ENCODE measurements at places on chromosomes 7 and 10.
A peak's percentile ranks its signal among the peaks of the same experiment; 100 is the strongest.

DNA sequence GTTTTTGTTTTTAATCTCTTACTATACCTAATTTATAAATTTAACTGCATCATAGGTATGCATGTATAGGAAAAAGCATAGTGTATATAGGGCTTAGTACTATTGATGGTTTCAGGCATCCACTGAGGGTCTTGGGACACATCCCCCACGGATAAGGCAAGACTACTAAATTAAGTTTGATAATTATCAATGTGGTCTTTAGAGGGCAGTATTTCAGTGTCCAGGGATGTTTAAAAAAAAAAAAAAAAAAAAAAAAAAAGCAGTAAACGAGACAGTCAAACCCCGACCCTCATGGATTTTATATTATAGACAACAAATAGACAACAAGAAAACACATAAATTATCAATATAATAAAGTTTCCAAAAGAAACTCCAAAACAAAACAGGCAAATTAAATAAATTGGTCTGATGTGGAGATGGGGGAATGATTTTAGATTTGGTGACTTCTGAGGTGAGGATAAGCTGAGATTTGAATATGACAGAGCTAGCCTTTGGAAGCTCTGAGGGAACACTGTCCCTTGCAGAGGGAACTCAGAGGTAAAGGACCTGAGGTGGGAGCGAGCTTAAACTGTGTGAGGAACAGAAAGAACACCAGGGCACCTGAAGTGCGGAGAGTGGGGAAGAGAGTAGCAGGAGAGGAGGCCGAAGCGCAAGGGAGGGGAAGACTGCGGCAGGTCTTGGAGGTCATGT, 14.8 kb downstream of the ACSM6 start:
- DNase-seq = peak; percentile 29

GRCh38 chr7:98526059-98526458, 91.0 kb upstream of the NPTX2 start:
- no peak for DNase-seq

- no peak for DNase-seq
These were observed 605.8 kb upstream of the MGMT start for GRCh38 chr10:128861018-128861901.

- DNase-seq = peak; percentile 82
These were observed 273.7 kb upstream of the KLF14 start for GRCh38 chr7:131007439-131008330.

DNA sequence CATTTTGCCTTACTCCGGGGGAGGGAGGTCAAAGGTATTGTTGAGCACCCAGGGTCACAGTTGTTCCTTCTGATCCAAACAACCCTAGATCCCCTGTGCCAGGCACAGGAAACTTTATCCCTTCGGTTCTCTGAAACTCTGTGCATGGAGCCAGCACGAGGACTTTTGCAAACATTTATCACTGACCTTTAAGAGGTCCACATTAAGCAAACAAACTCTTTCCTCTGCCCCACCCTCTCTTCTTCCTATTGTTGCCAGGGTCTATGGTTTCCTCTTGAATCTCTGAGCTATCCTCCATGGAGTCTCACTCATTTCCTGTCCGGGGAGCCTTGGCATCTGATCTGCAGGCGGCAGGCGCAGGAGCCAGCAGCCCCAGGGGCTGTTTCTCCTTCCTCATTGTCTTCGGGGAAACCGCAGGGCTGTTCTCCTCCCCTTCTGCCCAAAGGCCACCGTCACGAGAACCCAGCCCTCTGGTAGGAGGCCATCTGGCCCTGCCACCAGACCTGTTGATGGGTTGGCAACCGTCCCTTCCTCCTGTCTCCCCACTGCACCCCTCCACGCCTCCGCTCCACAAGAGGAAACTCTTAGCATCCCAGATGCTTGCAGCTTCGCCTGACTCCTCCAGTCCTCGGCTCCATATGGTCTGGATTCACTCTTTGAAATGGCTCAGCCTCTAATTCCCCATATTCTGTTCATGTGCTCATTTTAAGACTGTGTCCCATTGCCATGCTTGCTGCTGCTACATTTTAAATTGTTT, 327.3 kb upstream of the NRP1 start:
- DNase-seq = no peak

DNA sequence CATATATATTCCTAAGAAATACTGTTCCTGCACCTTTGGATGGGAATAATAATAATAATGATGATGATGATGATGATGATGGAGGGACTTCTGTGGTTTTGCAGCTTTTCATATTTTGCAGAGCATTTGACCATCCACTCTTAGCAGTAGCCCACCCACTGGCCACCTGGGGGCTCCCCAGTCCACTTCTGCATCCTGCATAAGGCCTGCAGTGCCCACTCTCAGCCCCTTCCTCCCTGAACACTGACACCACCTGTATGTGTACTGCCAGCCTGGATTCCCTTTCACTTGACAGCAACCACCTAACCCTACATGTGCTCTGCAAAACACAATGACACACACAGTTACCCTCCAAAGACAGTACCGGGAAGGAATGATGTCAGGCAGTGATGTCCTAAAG, 131.4 kb downstream of the ADAM12 start:
- DNase-seq = no peak

- DNase-seq = no peak
These were observed 158.3 kb downstream of the TCF7L2 start for GRCh38 chr10:113108194-113108835.

DNA sequence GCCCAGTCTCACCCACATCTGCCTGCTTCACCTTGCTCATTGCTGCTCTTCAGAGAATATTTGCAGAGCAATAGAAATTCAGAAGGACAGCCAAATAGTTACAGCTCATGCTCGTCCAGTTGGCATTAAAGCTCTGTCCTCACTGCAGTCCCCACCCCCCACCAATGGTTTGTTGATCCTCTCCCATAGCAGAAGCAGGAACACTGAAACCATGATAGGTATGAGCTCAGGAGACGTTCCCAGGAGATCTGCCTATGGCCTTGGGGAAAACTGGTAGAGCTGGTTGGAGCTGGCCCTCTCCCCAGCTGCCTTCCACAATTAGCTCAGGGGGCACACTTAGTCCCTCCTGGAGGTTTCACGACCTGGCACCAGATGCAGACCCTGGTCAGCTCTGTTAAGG, 68.6 kb upstream of the KMT2C start:
- DNase-seq = no peak

GRCh38 chr7:75649462-75649861, 89.3 kb downstream of the HIP1 start:
- no peak for DNase-seq

DNA sequence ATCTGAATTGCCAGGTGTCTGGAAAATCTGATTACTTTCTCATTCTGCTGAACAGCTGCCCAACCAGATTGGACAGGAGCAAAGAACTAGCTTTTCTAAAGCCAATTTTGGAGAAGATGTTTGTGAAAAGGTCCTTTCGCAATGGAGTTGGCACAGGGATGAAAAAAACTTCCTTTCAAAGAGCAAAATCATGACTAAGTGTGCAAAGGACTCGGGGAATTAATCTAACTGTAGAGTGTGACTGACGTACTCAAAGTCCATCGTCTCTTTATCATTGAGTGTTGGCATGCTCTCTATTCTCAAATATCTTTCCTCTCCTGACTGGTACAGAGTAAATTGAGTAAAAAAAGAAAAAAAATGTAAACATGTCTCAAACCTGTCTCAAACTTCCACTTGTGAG, 3.3 kb downstream of the NPS start:
- no peak for DNase-seq

GRCh38 chr7:105878746-105879605, 2.6 kb upstream of the ATXN7L1 start:
- DNase-seq = no peak

GRCh38 chr10:96609510-96609909, 22.7 kb upstream of the TM9SF3 start:
- DNase-seq = no peak

GRCh38 chr7:44143646-44144250, 2.6 kb upstream of the MYL7 start:
- no peak for DNase-seq

Data from B cell (primary cell).